ENCODE measurements at places on chromosomes 7 and 10.

DNA sequence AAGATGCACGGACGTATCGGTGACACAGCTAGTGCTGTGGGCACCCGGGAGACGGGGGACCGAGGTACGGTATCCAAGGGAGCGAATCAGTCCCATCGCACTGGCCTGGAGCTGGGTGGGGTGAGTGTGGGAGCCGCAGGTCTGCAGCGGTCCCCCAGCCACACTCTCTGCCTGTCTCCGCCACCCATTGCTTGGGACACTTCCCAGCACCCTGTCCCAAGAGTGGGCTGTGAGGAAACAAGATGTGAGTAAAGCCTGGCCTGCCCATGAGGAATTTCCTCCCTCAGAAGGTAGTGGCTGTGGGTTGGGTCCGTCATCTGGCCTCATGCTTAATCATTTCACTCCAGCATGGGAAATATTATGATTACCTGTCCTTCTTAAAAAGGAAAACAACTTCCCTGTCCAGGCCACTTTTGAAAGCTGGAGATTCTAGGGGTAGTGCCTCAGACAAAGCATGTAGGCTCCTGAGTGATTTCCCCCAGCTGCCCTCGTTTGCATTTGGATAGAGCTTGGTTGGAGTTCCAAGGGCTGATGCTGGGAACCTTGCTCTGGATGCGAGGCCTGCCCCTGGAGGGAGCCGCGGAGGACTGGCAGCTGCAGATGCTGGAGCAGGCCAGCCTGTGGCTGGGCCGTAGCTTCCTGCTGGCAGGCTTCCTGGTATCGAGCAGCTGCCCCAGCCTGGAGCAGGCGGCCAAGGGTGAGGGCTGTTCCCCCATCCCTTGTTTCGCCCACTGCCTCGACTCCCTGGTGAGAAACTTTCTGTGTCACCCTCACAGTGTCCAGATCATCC, 6.2 kb upstream of the ACTR3C start:
- no peak for DNase-seq

- peak; percentile 86 for DNase-seq
Observed at GRCh38 chr7:22452142-22452959, 47.6 kb downstream of the STEAP1B start.

DNA sequence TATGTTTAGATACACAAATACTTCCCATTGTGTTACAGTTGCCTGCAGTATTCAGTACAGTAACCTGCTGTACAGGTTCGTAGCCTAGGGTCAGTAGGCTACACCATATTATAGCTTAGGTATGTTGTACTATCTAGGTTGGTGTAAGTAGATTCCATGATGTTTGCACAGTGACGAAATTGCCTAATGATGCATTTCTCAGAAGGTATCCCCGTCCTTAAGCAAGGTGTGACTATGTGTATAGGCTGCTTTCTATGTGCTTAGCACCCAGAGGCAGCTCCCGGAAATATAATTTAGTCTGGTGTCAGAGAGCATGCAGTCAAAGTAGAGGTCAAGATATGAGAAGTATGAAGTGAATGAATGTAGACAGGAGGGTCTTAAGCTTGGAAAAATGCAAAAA, 9.8 kb downstream of the MAPK8 start:
- no peak for DNase-seq

- no peak for DNase-seq
Observed at GRCh38 chr7:107838816-107839565, 36.0 kb upstream of the SLC26A3 start.

DNA sequence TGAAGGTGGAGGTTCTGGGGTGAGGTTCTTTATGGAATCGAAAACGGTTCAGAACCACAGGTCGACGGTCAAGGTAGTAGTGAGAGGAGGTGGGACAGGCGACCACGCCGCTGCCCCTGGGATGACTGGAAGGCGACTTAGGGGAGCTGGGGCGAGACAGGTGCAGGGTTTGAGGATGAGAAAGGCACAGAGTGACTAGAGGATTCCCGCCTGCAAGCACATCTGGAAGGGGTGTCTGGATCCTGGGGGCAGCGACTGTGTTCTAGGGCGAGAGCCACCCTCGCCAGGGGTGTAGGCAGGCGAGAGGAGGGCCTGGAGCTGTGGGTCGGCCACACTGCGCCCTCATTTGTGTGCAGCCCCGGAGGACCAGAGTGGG, 468 bp upstream of the IRF5 start:
- DNase-seq = no peak

- DNase-seq = no peak
Observed at GRCh38 chr7:148472406-148472805, 118.2 kb upstream of the C7orf33 start.

DNA sequence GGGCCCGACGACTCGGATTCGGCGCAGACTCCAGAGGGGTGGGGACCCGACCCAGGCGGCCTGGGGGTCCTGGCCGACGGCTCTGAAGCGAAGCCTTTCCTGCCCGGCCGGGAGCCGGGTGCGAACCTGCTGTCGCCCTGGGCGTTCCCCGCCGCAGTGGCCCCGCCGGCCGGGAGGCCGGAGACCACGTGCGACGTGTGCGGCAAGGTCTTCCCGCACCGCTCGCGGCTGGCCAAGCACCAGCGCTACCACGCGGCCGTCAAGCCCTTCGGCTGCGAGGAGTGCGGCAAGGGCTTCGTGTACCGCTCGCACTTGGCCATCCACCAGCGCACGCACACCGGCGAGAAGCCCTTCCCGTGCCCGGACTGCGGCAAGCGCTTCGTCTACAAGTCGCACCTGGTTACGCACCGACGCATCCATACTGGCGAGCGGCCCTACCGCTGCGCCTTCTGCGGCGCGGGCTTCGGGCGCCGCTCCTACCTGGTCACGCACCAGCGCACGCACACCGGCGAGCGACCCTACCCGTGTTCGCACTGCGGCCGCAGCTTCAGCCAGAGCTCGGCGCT, 15.4 kb downstream of the ZNF316 start:
- no peak for DNase-seq

DNA sequence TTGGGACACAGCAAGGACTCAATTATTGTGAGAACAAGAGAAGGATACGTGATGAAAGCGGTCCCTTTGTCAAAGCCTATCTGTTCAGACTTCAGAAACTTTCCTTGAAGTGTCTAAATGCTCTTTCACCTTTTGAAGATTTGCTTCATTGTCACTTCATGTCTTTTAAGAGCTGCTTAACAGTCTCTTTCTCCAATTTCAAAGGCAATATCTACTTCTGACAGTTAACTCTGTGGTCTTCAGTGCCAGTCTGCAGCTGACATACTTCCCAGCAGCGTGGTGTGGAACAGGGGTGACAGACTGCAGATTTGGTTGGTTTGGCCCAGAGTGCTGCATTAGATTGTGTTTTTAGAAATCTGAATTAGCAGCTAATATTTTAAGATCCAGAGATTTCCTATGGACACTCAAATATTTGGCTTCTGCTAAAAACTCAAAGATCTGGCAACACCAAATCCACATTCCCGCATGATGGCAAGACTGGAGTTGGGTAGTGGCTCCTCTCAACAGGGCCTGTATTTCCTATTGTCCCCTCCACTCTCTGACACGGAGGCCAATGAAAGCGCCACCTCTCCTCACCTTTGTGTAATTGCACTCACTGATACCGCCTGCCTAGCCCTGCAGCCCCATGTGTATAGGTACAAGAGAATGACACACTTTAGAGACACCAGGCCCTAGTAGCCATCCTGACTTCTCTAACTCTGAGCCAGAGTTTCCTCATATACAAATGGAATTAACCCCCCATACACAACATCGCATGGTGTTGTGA, 11.5 kb downstream of the SCRN1 start:
- DNase-seq = peak; percentile 24

GRCh38 chr10:91593834-91594233, 39.0 kb downstream of the PPP1R3C start:
- no peak for DNase-seq

DNA sequence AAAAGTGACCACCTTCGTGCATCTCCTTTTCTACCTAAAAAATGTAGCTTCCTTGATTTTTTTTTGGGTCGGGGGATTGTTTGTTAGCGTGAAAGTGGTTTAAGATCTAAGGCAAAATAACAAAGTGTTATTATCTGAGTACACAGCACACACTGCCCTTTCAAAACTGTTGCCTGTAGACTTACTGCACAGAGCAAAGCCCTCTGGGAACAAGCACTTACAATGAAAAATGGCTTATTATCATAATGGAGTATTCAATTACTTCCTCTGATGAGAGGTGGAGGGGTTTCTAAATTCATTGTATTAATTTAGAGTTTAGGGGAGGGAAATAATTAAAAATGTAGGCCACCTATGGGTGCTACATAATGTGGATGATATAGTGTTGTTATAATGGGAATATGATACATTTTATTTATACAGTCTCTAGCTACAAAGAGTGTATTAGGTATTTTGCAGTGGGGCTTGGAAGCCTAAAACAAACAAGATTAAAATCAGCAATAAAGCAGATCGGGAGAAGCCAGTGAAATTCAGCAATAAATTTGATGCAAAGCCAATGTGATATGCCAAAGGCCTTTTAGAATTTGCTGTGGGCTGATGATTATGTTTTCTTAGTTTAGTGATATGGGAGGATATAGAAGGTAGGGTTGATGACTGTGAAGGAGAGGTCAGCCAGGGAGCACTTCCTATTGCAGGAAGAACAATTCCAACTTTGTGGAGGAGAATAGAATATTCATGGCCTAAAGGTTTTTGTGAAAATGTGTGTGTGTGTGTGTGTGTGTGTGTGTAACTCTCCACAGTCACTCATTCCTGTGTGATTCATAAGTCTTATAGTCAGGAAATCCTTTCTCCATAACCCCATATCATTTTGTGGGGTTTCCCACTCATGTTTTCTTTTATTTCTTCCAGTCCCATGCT, 17.7 kb upstream of the EXOC4 start:
- DNase-seq = no peak

DNA sequence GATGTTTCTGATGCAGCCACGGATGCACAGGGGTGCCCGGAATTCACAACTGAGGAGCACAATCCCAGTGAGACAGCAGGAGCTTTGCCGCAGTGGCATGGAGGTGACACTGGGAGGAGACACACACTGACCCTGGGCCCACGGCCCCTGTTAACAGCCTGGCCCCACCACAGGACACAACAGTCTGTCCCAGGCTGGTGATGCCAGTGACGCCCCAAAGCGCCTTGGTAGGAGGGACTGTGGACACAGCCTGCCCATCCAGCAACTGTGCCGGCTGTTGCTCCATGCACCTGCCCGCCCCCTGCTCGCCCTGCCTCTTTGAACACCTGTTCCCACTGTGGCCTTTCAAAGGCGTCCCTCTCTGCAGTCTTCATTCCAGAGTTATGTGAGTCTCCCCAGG, 49.8 kb downstream of the KLF6 start:
- peak; percentile 28 for DNase-seq

DNA sequence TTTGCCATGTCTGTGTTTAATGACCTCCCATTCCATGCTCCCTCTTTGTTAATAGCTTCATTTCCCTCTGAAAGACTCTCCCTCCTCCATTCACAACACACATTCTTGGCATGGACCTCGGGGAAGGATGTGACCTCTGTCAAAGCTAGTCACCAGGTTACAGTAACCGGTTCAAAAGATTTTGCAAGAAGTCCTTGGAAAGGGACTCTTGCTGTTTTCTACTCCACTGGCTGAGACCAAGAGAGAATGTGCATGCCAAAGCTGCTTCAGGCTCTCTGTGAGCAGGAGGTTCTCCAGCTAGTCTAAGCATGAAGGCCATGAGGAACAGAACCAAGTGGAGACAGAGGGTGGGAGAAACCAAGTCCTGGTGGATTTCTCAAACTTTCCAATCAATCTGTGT, 732.6 kb downstream of the CCSER2 start:
- DNase-seq = no peak

DNA sequence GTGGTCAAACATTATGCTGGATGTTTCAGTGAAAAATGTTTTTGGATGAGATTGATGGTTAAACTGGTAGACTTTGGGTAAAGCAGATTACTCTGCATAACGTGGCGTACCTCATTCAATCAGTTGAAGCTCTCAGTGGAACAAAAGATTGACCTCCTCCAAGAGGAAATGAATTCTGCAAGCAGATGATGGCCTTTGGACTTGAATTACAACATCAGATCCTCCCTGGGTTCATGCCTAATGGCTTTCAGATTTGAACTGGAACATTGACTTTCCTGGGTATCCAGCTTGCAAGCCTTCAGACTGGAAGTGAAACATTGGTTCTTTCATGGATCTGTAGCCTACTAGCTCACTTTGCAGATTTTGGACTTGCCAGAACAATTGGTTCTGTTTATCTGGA, 169.3 kb upstream of the MALRD1 start:
- DNase-seq = no peak

DNA sequence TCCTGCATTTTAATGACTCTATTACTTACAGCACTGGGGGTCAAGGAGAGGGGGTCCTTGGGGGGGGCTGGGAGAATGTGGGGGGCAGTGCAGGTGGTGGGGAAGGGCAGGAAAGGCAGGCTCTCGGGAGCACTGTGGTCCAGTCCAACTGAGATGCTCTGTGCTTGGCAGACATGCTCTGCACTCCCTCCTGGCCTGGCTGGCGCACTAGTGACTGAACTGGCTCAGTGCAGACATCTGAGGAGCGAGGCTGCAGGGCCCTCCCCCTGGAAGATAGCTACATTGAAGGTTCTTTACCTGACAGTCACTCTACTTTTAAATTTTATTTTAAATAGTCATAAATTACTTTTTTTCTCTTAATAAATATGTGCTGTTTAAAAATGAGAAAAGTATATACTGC, 105.7 kb downstream of the NEURL1 start:
- DNase-seq = no peak

- DNase-seq = no peak
Observed at GRCh38 chr7:83178796-83179195, 16.1 kb upstream of the PCLO start.

- no peak for DNase-seq
Observed at GRCh38 chr7:114405427-114405826, 9.2 kb upstream of the FOXP2 start.

- DNase-seq = no peak
Observed at GRCh38 chr10:131021969-131022368, 289.6 kb downstream of the TCERG1L start.

All from OCI-LY7 (cell line).